ENCODE measurements at places on chromosomes 12 and 14.

DNA sequence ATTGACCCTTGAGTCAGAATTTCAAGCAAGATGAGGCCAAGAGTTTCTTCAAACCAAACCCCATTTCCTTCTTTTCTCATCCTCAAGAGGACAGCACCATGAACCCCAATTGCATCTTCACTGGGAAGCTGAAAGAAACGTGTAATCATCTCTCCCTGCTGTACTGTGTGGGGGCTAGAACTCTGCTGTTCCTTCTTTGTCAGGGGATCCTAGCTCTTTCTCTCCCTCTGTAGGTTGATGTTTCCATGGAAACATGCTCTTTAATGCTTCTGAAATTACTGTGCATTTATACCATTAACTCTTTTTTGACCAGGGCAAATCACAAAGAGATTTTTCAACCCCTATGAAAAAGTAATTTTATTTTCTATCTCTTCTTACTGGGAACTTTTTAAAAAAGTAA is 295.1 kb downstream of the GRIN2B start:
- DNase-seq = no peak

DNA sequence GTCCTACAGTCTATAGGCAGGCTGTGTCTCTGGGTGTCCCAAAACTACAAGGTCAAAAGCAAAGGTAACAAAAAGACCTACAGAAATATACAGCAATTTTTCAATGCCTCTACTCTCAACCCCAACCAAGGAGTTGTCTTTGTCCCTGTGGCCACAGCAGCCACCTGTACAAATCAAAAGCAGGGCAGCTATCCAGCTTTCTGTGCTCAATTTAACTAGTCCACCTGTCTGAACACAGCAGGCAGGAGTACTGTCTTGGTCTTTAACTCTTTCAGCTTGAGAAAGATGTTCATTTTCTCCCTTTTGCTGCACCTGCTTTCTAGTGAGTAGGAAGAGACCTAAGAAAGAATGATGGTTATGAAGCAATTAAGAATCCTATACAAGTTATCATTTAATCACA is 19.7 kb downstream of the GDF11 start:
- no peak for DNase-seq

GRCh38 chr12:120710805-120711296 is 593 bp downstream of the UNC119B start:
- DNase-seq = no peak

DNA sequence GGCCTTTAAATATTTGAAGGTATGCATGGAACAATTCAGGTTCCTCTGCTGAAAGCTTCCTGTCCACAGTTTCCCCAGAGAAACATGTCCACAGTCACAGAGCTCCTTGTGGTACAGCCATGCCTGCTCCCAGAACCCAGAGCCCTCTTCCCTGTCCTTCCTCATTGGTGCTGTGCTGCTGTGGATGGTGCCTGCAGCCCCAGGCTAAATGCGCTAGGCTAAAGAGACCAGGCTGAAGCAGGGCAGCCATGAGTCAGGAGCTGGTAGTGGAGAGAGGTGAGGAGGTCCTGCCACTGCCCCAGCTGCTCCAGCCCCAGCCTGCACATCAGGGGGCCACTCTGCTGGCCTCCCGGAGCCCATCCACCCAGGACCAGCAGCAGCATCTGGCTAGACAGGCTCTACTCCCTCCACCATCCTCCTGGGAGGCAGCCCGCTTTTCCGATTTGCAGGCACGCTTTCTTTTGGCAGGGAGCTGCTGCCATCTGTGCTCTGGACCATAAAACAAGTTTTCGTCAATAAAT is 65.4 kb upstream of the DDX11 start:
- no peak for DNase-seq

GRCh38 chr12:39619316-39619659 is 315 bp downstream of the ABCD2 start:
- DNase-seq = no peak

GRCh38 chr12:123288751-123289346 is 17.2 kb upstream of the CDK2AP1 start:
- DNase-seq = no peak

DNA sequence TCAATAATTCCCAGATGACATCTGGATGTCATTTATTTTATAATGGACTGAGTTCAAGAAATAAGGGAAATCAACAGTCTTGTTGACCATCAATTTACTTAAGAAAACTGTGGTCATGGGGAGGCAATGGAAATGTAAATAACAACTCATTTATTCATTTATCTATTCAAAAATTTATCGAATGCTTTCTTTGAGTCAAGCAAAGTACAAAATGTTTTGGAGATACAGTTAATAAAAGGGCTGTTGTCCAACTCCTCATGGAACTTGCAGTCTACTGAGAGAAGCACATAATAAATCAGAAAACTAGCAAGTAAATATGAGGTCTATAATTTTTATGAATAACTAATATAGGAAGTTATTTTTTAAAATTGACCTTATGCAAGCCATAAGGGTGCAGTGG is 65.5 kb upstream of the KITLG start:
- DNase-seq = no peak

- no peak for DNase-seq
Measured at GRCh38 chr12:116406529-116406928, 129.0 kb upstream of the MED13L start.

DNA sequence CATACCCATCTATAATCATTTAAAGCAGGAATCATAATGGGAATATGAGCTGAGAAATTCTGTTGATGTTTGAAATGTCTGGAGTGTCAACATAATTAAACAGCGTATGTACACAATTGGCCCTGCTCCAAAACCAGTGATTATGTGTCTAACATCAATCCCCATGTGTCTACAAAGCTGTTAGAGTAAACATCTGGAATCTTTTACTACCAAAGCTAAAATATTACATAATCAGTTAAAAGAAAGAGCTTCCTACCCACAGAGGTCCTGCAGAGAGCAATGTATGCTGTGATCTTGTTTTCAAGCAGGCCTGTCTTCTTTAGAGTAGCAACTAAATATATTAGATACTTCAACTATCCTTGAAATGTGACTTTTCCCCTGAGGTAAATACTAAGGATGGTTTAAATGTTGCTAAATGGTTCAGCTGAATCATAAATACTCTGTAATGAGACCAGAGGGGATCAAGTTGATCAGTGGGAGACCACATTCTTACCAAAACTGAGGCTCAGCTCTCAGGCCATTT is 74.3 kb downstream of the RASSF8 start:
- no peak for DNase-seq

DNA sequence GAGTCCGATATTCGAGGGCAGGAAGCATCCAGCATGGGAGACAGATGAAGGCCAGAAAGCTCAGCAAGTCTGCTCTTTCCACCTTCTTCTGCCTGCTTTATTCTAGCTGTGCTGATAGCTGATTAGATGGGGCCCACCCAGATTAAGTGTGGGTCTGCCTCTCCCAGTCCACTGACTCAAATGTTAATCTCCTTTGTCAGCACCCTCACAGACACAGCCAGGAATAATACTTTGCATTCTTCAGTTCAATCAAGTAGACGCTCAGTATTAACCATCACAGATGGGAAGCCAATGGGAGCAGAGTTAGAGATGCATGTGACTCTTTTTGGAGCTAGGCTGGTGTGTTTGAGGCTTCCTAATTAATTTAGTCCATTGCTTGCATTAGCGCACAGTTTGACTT is 17.0 kb downstream of the C12orf75 start:
- no peak for DNase-seq

GRCh38 chr12:100173111-100173510 is 27.5 kb upstream of the ACTR6 start:
- no peak for DNase-seq

DNA sequence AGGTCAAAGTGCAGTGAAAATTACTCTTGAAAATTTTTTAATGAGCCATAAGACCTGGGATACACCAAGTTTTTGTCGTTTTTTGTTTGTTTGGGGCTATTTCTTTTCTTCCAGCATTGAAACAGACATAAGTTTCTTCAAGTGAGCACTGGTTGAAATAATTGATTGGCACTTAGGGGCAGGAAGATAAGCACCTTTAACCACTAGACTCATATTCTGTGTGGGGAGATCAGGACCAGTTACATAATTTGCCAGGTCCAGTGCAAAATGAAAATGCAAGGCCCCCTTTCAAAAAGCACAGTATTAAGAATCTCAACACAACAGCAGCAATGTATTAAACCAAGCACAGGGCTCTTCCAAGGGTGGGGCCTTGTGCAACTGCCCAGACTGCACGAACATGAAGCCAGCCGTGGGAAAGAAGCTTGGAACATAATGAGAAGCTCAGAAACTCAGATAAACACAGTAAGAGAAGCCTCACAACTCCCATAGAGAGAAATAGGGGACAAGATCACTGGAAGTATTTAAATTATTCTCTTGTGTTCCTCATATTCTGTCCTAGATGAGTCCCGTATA is 3.2 kb upstream of the TCP11L2 start:
- DNase-seq = no peak

- no peak for DNase-seq
Measured at GRCh38 chr12:112788205-112788604, 3.3 kb upstream of the RPH3A start.
